ENCODE measurements at places on chromosomes 3 and 15.

GRCh38 chr15:88535607-88536313 is 10.7 kb downstream of the DET1 start:
- DNase-seq, result no peak

- no peak for DNase-seq
Measured at GRCh38 chr3:60316121-60316797, 935.0 kb downstream of the FHIT start.

GRCh38 chr3:148828136-148828690 is 602 bp downstream of the CPB1 start:
- DNase-seq, result no peak

DNA sequence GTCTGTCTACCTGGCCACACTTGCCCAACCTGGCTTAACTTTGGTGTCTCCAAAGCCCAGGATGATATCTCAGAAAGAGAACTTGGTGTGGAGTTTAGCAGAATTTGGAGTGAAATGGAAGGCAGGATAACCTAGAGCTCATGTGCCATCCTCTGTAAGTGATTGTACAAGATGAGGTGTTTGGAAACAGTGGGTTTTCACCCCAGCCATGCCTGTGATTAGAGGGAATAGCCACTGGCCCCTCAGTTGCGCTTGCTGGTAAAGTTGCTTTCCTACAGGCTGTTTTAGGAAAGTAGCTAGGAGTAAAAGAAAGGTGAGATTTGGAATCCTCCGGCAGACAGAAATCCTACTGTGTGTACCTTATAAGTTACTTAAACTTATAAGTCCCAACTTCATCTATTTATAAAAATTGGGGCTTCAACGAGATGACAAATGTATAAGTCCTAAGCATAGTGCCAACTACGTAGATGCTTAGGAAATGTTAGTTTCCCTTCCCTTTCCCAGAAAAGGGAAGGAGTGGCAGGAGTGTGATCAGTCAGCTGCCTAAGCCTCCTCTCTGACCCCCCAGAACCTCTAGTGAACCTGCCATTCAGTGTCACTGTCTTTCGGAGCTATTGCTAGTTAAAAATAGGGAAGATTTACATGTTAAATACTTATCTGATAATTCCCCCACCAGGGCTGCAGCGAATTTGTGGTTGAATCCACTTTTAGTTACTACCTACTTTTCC is 13.4 kb upstream of the BMF start:
- DNase-seq, result no peak

DNA sequence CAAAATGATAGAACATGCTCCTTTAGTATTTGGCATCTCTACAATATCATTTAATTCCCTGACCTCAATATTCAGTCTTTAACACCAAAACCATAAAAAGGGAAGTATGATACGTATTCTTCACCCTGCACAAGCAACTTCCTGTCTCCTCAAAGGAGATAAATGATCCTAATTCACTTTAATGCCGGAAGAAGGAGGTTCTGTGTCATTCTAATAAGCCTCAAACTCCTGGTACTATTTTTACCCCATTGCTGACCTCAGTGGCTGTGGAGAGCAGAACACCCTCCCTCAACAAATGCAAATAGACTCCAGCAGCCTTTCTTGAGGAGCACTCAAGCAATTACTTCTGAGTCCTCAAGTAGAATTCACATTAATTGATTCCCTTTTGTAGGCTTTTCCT is 173.3 kb downstream of the TMEM108 start:
- DNase-seq, result no peak

DNA sequence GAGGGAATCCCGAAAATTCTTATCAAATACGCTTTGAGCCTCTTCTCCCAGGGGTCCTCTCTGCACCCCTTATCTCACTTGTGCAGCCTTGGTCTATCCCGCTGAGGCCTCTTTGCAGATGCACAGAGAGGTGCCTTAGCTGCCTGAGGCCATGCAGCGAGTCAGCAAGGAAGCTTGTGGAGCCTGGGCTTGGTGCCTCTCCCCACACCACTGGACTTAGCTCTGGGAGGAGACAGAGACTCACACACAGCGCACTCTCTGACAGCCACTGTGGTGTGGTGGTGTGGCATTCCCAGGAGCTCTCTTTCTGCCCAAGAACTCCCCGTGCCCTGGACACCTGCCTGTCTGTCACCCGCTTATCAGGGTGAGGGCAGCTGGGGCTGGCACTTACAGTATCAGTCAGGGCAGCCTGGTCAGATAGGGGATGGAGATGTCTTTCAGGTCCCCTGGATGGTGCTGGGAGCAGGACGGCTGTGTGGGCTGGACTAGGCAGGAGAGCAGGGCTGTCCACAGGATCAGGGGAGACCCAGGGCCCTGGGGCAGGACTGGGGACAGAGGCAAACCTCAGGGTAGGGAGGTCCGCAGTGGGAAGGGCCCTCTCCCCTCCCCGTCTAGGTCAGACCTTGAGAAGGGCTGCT is 10.2 kb upstream of the LINGO1 start:
- peak; percentile 61 for DNase-seq

GRCh38 chr15:65312400-65312916 is 8.0 kb downstream of the RNU5B-1 start:
- DNase-seq, result peak; percentile 46

DNA sequence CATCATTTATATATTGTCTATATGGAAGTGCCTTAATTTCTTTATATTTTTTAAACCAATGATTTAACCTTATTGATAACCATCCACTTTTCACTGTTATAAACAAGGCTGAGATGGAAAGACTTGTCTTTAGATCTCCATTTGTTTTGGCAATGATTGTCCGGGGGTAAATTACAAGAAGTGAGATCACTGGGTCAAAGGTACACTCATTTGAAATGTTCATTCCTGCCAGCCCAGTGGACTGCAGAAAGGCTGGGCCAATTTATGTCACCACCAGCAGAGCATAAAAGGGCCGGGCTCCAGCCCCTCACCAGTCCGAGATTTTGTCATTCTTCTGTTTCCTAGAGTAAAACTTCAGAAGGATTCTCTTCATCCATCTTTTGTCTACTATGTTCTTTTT is 93.6 kb upstream of the NEO1 start:
- DNase-seq, result no peak

DNA sequence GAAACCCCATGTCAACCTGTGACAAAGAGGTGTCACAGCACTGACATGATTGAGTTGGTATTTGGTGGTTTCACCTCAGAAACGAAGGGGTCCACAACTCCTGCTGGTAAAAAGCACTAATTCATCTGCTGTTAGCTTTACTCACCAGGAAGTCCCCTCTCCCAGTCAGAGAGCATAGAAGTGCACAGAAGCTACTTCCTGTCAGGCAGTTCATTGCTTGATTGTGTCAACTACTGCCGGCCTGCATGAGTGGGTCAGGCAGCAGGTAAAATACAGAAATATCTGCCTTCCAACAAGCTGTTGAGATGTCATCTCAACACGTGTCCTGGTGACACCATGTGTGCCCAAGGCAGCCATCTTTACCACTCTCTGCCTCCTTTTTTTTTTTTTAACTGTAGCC is 596.6 kb upstream of the NR2F2 start:
- DNase-seq, result no peak

GRCh38 chr3:31777887-31778286 is 203.2 kb downstream of the OSBPL10 start:
- DNase-seq, result no peak

GRCh38 chr3:164230385-164231094 is 847.8 kb downstream of the SI start:
- no peak for DNase-seq

DNA sequence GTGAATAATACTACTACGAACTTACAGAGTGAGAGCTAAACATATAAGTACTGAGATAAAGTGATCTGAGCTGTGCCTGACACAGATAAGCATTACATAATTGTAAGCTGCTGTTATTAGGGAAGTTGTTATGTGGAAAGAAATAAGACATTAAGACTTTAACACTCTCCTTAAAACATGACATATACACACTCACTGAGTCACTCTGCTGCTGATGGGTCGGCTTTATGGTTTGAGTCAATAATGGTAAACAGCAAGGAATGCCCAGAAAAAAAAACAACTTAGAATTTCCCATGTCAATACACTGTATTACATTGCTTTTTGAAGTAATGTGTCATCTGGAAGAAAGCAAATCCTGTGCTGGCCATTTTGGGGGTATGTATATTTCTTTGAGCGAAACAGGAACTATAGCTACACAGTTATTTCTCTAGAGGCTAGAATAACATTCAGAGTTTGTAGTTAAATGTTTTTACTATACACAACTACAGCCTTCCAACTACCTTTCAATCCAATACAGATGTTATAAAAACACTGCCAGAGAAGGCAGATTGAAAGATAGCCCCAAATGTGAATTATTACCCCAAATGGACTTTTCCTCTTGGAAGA is 22.8 kb upstream of the SPRED1 start:
- no peak for DNase-seq

- peak; percentile 65 for DNase-seq
Measured at GRCh38 chr15:65377105-65377975, 462 bp downstream of the IGDCC3 start.

- DNase-seq, result no peak
Measured at GRCh38 chr3:19030522-19030839, 117.8 kb upstream of the KCNH8 start.

GRCh38 chr15:36529296-36530011 is 50.0 kb upstream of the CDIN1 start:
- no peak for DNase-seq

- no peak for DNase-seq
Measured at GRCh38 chr3:108407886-108408285, 102.5 kb downstream of the MYH15 start.

- no peak for DNase-seq
Measured at GRCh38 chr3:127115691-127116351, 77.1 kb upstream of the PRR23E start.

DNA sequence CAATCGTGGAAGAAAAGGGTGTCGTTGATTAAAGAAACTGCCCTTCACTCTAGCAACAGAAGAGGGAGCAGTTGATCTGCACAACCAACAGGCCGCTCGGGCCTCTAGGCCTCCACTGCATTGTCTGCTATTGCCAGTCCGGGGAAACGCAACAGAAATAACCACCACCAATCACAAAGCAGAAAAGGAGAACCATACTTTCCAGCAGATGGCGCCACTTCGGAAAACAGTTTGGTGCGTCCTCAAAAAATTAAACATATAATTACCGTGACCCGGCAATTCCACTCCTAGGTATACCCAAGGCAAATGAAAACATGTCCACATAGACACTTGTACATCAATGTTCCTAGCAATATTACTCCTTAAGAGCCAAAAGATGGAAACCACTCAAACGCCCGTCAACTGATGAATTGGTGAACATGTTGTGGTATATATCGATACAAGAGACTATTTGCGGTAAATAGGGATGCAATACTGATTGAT is 154.1 kb downstream of the TJP1 start:
- peak; percentile 86 for DNase-seq

Measured in BE2C (cell line).